ENCODE measurements at places on chromosomes 6 and 20.

- no peak for DNase-seq
These were observed 79.2 kb downstream of the EPM2A start for GRCh38 chr6:145656128-145656527.

GRCh38 chr6:117739869-117740268, 64.6 kb downstream of the NUS1 start:
- DNase-seq: no peak

DNA sequence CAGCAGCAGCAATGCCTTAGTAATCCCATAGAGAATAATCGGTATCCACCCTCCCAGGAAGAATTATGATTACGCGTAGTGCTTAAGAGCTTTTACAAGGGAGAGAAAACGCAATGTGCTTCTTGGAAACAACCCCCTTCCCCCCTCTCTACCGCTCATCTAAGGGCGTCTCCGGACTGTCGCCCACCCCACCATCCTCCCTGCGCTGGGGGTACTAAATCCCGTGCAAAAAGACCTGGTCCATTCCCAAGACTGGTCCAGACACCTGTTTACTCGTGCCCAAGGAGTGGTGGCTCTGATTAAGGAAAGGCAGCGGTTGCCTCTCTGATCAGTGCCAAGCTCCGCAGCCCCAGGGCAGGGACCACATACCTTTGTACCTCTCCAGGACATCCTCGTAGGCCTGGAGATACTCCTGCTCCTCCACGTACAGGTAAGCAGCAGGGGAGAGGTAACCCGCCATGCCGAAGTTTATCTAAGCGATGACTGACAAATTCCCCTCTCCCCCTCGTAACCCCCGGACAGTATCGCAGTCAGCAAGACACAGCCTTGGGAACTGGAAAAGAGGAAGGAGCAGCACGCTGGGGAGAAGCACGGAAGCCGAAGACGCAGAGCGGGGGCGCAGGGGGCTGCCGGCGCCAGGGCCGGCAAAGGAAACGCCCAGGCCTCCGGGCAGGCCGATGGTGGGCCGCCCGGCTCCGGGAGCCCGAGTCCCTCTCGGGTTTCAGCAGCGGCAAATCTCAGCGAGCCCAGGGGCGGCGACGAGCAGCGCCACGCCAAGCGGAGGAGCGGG, 112.0 kb upstream of the BEND6 start:
- peak; percentile 3 for DNase-seq

DNA sequence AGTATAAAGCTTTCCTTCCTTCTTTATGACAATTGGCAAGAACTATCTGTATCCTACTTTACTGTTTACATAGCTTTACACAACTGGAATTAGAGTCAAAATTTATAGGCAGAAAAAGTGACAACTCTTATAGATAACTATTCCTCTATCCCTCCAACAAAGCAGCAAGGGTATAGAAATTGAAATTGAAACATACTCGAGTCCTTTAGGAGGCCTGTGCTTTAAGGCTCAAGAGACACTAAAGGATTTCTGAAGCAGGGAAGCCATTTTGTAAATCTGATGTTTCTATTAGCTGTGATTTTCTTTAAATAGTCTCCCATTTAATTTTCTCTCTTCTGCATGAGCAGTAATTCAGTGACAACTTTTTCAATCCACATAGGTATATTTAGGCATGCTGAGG, 567.6 kb upstream of the MAN1A1 start:
- DNase-seq: no peak

DNA sequence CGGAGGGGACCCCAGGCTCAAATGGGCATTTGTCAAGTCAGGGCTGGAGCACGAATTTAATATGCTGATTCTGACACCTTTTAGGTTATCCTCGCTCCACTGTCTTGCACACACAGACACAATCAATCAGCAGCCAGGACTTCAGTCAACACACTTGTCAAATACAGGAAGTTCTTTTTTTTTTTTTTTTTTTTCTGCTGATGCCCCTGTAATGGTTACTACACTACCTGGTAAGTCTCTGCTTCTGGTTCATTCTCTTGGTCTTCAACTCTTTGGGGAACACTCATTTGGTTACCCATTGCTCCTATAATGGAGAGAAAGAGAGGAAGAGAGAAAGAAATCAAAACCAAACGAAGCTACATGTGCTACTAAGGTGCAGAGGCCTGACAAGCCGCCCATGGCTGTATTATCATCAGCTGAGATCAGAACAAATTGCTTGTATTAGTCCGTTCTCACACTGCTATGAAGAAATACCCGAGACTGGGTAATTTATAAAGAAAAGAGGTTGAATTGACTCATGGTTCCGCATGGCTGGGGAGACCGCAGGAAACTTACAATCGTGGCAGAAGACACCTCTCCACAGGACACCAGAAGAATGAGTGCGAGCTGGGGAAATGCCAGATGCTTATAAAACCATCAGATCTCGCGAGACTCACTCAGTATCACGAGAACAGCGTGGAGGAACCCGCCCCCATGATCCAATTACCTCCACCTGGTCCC, 11.8 kb downstream of the BCAS1 start:
- no peak for DNase-seq

DNA sequence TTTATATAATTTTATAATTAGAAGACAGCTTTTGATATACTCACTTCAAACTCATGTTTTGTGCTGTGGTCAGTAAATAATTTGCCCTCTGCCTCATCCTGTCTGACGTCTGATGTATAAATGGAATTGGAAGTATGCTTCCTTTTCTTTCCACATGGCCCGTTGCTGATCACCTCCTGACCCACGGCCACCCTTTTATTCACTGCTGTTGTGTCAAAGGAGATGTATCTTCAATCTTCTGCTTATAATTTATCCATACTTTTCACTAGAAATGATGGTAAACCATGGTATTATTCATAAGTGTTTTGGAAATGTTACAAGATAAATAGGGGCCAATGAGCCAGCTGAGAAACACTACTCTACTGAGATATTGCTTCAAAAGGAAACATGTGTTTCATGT, 841.8 kb downstream of the PHF3 start:
- no peak for DNase-seq

GRCh38 chr6:43471399-43471798, 6.0 kb upstream of the TJAP1 start:
- DNase-seq: no peak

GRCh38 chr6:161138543-161139303, 135.1 kb downstream of the AGPAT4 start:
- DNase-seq: no peak

DNA sequence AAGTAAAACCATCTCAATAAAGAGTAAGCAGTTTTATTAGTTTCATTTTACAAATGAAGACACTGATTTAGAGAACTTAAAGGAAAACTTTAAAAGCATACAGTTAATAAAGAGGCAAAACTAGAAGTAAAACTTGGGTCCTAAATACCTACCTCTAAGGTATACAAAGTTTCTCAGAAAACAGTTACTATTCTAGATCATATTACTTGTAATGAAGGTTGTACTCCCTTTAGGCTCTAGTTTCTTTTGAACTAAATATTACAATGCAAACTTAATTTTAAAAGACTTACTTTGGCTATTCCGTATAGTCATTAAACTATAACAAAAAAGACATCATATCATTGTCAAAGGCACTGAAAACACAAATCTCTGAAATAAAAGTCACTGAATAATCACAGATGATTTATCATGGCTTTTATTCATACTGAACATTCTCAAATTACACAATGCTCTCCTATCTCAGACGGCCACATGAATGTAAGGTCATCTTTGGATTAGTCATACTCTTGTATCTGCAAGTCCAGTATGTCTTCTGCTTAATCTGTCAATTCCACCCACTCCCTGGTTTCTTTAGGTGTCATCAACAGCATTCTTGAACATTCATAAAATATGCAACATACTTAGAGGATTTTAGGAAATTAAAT, 361.6 kb upstream of the RUNX2 start:
- no peak for DNase-seq

DNA sequence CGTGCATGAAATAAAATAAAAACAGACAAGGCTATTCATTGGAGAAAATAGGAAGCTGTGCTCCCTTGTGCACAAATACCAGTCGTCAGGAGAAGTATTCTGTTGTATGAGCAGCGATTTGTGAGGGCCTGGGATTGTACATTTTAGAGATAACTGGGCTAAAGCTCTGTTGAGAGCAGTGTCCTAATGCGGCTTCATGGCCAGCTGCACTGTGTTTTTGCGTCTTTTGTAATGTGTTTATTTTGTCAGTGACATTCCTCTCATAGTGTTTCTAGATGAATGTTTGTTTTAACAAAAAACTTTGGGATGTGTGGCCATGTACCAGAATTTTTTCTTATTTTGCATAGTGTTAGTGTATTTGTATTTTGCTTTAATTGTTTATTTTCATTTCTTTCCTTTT, 14.8 kb downstream of the ERMARD start:
- DNase-seq: no peak

DNA sequence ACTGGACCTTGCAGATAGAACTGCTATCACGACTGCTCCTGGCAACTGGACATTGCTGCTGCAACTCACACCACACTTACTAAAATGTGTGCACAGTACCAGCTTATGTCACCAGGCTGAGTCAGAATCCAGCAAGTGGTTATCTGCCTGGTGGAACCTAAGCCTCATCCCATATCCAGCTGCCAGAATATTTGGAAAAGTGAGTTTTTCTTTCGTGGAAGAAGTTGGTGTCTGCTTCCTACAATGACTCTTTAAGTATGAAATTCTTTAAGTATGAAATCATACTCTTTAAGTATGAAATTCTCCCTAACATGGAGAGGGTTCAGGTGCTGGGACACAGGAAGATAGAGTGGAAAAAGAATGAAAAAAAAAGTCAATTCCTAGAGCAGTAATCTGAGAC, 16.4 kb upstream of the POLR1H start:
- no peak for DNase-seq

DNA sequence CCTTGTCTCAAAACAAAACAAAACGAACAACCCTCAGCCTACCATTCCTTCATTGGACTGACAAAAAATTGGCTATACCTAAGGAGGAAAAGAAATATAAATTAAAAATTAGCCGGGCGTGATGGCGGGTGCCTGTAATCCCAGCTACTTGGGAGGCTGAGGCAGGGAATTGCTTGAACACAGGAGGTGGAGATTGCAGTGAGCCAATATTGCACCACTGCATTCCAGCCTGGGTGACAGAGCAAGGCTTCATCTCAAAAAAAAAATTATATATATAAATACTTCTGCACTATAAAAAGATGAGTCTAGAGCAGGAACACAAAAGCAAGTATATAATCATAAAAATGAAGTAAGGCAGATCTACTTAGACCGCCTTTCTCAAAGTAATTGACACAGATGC, 109.8 kb downstream of the CRYBG1 start:
- no peak for DNase-seq

GRCh38 chr6:158283304-158283980, 28.8 kb upstream of the TULP4 start:
- peak; percentile 19 for DNase-seq

- no peak for DNase-seq
These were observed 219.3 kb upstream of the RNF217 start for GRCh38 chr6:124742971-124743370.

GRCh38 chr20:4949833-4950178, 51.5 kb downstream of the SLC23A2 start:
- peak; percentile 51 for DNase-seq

- DNase-seq: no peak
These were observed 96.1 kb upstream of the FAM8A1 start for GRCh38 chr6:17504005-17504404.

DNA sequence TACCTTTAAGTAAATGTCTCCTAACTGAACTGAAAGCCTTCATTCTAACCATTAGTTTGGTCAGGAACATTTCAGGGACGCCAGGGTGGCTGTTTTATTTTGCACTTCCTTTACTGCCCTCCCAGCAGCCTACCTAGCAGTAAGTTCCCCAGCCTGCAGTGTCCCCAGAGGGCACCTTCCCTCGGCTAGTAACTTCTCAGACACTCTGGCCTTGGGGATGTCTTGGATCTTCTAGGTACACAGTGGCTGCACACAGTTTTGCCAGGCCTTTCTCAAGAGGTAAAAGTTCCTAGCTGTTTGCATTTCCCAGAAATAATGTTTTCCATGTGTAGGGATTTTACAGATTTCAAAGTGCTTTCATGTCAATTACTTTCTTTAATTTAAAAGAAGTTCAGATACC, 378 bp upstream of the LAMA2 start:
- DNase-seq: no peak

- no peak for DNase-seq
These were observed 30.6 kb downstream of the FAM229B start for GRCh38 chr6:112118034-112118433.

DNA sequence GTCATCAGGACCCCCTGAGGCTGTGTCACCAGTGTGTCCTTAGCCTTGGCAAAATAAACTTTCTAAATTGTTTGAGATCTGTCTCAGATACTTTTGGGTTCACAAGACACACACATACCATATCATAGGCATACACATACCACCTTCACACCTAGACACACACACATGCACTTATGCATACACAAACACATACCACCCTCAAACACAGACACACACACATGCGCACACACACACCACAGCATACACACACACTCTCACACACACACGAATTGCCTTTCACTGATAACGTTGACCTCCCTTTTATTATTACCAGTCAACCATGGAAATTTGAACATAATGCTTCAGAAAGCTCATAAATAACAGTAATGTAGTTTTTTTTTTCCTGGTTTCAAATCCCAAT, 108.6 kb upstream of the MYLIP start:
- DNase-seq: no peak

- no peak for DNase-seq
These were observed 64.2 kb downstream of the LMBRD1 start for GRCh38 chr6:69732640-69733039.

GRCh38 chr6:100565439-100566104, 100.9 kb upstream of the SIM1 start:
- no peak for DNase-seq

GRCh38 chr6:159044899-159045727, at the start of gene TAGAP:
TAGAP (minus strand) TSS chr6:159044991; CDS start chr6:159044146, 845 bp downstream.
- peak; percentile 96 for DNase-seq

DNA sequence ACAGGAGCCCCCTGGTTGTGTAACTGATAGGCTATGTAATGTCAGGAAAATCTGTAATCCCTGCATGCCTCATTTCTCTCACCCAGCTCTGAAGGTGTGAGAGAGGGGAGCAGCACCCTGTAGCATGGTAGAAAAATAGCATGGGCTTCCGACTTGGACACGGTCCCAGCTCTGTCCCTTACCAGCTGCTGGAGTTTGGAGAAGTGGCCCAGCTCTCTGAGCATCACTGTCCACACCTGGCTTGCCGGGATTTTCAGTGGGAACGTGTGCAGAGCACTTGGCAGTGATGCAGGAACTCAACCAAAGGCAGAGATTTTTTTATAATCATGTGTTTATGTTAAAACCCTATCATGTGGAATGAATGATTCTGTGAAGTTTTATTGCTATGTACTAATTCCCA, 34.6 kb downstream of the STK35 start:
- no peak for DNase-seq

GRCh38 chr20:20375862-20376261, 8.0 kb downstream of the INSM1 start:
- no peak for DNase-seq

GRCh38 chr20:61436667-61437279, 184.7 kb downstream of the CDH4 start:
- DNase-seq: no peak

DNA sequence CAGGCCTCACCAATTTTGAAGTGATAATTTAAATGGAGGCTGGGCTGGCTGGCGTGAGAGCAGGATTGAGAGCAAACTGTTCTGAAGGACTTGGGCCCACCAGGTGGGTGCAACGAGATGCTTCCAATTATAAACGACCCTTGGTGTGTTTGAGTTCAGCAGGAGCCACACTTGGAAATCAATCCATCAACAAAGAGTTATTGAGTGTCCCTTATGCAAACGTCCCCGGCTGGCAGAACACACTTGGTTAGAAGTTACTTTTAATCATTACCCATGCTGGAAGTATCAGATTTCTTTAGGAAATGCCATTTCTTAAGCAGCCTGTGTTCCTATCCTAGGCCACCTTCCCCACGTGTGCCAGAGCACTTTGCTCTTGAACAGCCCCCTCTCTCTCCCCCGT, 37.8 kb upstream of the ZNF831 start:
- no peak for DNase-seq

- DNase-seq: no peak
These were observed 89.0 kb upstream of the CCDC167 start for GRCh38 chr6:37588735-37589108.
